ENCODE measurements at places on chromosomes 7 and 10. TPM values are rescaled to one million over a fixed set of nuclear protein-coding genes. Genes with fewer than 3 reads are reported as not detected.

- no peaks in the 10 kb centered on the region for H3K36me3 ChIP-seq
- no peak overlapping the region for H3K4me3 ChIP-seq
- no peaks in the 10 kb centered on the region for H3K4me1 ChIP-seq
- H3K27ac ChIP-seq = no peak overlapping the region
- DNase-seq = no peak
- H3K27me3 ChIP-seq = no peaks in the 10 kb centered on the region
Observed at GRCh38 chr7:121576148-121576917, 180.2 kb upstream of the FAM3C start.

The PARP12 gene
- total RNA-seq = 38.8 TPM

DNA sequence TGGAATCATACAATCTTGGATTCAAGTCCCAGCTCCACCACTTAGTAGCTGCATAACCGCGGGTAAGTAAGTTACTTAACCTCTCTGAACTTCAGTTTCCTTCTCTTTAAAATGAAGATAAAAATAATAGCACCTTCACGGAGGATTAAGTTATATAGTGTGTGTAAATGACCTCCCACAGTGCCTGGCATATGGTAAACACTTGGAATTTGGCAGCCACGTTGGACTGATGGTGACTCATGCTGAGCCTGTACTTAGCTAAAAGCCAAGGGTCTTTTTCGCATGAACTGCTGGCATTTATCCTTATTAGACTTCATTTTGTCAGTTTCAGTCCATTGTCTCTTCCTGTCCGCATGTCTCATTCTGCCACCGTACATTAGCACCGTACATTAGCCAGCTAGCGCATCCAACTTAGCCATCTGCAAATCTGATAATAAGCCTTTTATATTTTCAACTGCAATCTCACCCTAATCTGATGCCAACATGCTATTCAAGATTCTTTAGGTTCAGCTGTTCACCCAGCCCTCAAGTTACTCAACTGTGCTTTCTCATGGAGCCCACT, 11.2 kb downstream of the SLC13A4 start:
- no peak overlapping the region for H3K27ac ChIP-seq
- H3K36me3 ChIP-seq = no peaks in the 10 kb centered on the region
- H3K27me3 ChIP-seq = no peaks in the 10 kb centered on the region
- no peaks in the 10 kb centered on the region for H3K4me1 ChIP-seq
- no peak overlapping the region for H3K4me3 ChIP-seq

DNA sequence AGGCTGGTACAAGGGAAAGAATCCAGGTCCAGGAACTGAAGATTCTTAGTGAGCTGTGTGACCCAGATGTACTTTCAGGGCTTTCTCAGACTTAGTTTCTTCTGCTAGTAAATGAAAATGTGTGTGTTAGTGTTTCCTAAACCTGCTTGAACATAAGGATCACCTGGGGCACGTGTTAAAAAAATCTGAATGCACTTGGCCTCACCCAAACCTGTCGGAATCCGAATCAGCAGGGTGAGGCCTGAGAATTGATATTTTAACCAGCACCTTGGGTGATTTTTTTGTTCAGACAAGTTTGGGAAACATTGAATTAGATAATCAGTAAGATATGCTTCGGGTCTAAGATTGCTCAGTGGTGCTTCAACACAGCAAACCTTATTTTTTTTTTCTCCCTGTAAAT, 59.7 kb downstream of the ZNF365 start:
- H3K4me3 ChIP-seq = no peak overlapping the region
- H3K4me1 ChIP-seq = no peaks in the 10 kb centered on the region
- H3K27me3 ChIP-seq = no peaks in the 10 kb centered on the region
- no peaks in the 10 kb centered on the region for H3K36me3 ChIP-seq
- H3K27ac ChIP-seq = peak overlapping the region; percentile 67
- no peak for DNase-seq

DNA sequence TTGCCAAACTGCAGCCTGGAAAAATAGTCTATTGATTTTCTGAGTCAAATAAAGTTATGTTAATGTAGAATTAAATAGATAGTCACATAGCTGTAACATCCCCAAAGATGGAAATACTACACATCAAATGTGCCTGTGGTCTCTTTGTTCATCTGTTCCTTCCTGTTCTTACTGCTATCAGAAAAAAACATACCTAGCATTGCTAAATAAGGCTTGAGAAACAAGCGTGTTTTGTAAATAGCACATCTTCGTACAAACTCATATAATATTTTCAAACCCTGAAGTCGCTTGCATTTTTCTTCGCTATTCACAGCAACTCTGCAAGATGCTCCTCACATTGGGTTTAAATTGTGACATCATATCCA, 116.1 kb downstream of the KLF6 start:
- no peak for DNase-seq
- H3K27ac ChIP-seq = no peak overlapping the region
- H3K4me1 ChIP-seq = no peaks in the 10 kb centered on the region
- H3K27me3 ChIP-seq = no peaks in the 10 kb centered on the region
- no peaks in the 10 kb centered on the region for H3K36me3 ChIP-seq
- H3K4me3 ChIP-seq = no peak overlapping the region

The ST8SIA6 gene
- 1.9 TPM for total RNA-seq

- no peaks in the 10 kb centered on the region for H3K4me1 ChIP-seq
- no peak overlapping the region for H3K27ac ChIP-seq
- DNase-seq = no peak
- no peaks in the 10 kb centered on the region for H3K36me3 ChIP-seq
- no peak overlapping the region for H3K4me3 ChIP-seq
Observed at GRCh38 chr7:45924283-45924682, 3.2 kb upstream of the IGFBP3 start.
